Astrocyte of the hippocampus (primary cell): ENCODE measurements at places on chromosomes 5 and 9.

GRCh38 chr9:114278356-114278755 is 44.5 kb upstream of the ORM1 start:
- DNase-seq, result no peak

DNA sequence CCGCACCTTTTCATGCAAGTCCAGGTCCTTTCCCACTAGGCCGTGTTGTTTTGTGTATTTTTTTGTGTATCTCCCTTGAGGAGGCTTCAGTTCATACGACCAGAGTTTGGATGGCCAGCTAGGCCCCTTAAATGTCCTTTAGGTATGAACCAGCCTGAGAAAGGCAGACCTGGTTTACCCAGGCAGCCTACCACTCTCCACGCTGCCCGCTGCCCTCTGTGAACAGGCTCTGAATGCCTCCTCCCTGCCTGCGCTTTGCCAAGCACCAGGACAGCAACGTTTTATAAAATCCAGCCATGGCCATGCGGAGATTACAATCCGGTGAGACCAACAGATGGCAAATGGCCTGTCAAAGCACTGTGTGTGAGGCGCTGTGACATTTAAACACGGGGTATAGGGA is 626 bp upstream of the CLTB start:
- DNase-seq, result no peak

GRCh38 chr5:52809884-52810283 is 22.2 kb downstream of the ITGA1 start:
- peak; percentile 41 for DNase-seq

DNA sequence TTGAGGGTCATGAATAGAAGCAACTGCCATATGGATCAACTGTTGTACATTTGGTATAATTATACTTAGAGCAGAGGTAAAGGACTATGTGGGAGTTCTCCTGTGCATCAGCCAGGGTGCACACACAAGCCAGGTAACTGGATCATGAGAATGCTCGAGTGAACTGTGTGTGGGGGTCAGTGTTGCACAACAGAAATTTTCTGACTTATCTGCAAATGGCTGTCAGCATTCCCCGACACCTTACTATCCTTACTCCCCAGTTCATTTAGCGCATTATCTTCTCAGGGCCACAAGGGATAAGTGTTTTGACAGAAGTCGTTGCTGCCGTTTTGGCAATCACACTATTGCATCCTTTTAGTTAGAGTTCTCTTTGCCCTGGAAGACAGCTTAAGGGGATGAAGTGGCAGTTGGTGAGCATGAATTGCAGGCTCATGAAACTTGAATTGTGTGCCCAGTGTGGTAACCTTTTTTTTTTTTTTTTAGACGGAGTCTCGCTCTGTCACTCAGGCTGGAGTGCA is 1.7 kb downstream of the CANX start:
- DNase-seq, result peak; percentile 13

GRCh38 chr5:125083981-125084380 is 337.5 kb upstream of the ZNF608 start:
- DNase-seq, result no peak

GRCh38 chr9:108784998-108785397 is 70.8 kb downstream of the ACTL7B start:
- DNase-seq, result no peak

- DNase-seq, result no peak
Measured at GRCh38 chr5:117496801-117497200, 922.2 kb upstream of the SEMA6A start.

- peak; percentile 89 for DNase-seq
Measured at GRCh38 chr9:122350577-122351355, 20.1 kb upstream of the PTGS1 start.
